Temporal lobe (tissue), 4 donors: ENCODE measurements at places on chromosomes 5 and 9. TPM values are rescaled to one million over a fixed set of nuclear protein-coding genes. Genes with fewer than 3 reads are reported as not detected.

The SLC12A7 gene
- 9.6 TPM for total RNA-seq

The TMC1 gene
- 0.25 TPM for total RNA-seq

The THBS4 gene
- total RNA-seq, result 1.2 TPM

The PARP8 gene
- 44.0 TPM for total RNA-seq

The TICAM2 gene
- 0.49 TPM for total RNA-seq

The APBB3 gene
- total RNA-seq, result 26.6 TPM

The AGXT2 gene
- not detected for total RNA-seq

The NUP214 gene
- 14.8 TPM for total RNA-seq

The IL3 gene
- total RNA-seq, result not detected

The CARTPT gene
- total RNA-seq, result 0.74 TPM

The LCP2 gene
- 0.98 TPM for total RNA-seq

The MRPS30 gene
- 116 TPM for total RNA-seq

The ACTBL2 gene
- total RNA-seq, result not detected
